ENCODE measurements at places on chromosomes 7 and 10.

DNA sequence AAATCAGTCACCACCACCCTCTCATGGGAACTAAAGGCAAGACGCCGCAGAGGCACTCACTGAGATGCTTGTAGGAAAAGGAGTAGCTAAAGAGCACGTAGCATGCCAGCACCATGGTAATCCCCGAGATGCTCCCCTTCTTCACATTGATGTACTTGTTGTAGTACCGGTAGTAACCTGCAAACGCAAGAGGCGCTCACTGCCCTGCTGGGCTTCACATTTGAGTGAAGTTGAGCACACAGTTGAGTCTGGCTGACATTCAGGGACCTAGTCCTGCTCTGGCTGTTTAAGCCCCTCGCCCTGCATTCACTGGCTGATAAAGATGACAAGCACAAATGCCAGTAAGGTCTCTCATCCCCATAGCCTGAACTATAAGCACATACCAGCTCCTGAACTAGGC lies 6.9 kb downstream of the ATP5MF start:
- DNase-seq, result peak; percentile 31

- DNase-seq, result no peak
Measured at GRCh38 chr7:4025694-4026615, 656.1 kb upstream of the FOXK1 start.

GRCh38 chr7:101161692-101162471 lies 3.5 kb downstream of the VGF start:
- DNase-seq, result no peak

DNA sequence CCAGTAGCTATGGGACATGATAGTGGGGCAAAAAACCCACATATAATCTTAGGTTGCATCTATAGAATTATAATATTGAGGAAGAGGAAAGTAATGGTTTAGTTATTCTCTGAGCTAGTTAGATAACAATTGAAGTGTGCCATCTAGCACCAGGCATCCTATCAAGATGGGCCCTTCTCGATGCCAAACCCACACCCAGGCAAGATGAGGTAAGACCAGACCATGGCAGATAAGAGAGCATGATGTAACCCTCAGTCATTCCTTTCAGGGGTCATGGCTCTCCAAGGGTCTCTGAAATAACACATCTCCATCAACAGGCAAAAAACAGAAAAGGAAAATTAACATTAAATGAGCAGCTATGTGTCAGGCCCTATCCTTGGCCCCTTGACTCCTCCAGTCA lies 128.7 kb downstream of the SH3PXD2A start:
- no peak for DNase-seq

GRCh38 chr7:1931256-1931950 lies 261.3 kb downstream of the ELFN1 start:
- DNase-seq, result peak; percentile 18

DNA sequence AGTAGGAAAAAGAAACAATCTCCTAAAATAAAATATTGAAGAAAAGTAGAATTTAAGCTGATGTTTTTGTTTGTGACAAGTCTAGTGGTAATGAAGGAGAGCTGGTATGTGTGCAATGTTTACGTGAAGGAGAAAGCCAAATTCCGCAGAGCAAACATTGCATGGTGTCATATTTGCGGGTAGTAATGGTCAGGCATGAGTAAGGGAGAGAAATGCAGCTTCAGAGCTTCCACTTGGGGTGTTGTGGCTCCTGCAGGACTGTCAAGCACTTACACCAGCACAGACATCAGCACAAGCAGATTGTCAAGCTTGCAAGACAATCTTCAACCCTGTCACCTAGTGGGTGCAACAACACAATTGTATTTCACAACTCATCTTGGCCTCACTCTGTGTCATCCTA lies 136.5 kb upstream of the ETV1 start:
- DNase-seq, result no peak

DNA sequence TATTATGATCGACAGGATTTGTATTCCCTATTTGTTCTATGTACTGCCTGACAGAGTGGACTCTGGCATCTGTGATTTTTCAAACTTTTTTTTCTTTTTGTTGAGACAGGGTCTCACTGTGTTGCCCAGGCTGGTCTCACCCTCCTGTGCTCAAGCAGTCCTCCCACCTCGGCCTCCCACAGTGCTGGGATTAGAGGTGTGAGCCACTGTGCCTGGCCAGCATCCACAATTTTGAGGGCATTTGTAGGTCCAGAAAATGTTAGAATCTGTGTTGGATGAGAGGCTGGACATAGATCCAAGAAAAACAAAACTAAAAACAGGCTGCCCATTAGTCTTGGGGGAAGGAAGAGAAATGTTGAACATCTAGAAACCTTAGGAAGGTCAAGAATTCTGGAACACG lies 34.3 kb downstream of the SGPL1 start:
- DNase-seq, result peak; percentile 20

Measured in EL (cell line).